Dermis blood vessel endothelial cell (primary cell): ENCODE measurements at places on chromosomes 3 and 15. TPM values are rescaled to one million over a fixed set of nuclear protein-coding genes. Genes with fewer than 3 reads are reported as not detected.

Gene ACTC1
- total RNA-seq = not detected in 2 replicates

Gene C3orf22
- not detected in 2 replicates for total RNA-seq

Gene MOBP
- 0.19 TPM in 1 of 2 replicates, not detected in the other for total RNA-seq

- no peak for DNase-seq
Observed at GRCh38 chr15:90365414-90366055, 13.5 kb downstream of the ZNF774 start.

- no peak for DNase-seq
Observed at GRCh38 chr3:64438812-64439211, 213.5 kb upstream of the PRICKLE2 start.

Gene FBXO40
- total RNA-seq = not detected in 2 replicates

DNA sequence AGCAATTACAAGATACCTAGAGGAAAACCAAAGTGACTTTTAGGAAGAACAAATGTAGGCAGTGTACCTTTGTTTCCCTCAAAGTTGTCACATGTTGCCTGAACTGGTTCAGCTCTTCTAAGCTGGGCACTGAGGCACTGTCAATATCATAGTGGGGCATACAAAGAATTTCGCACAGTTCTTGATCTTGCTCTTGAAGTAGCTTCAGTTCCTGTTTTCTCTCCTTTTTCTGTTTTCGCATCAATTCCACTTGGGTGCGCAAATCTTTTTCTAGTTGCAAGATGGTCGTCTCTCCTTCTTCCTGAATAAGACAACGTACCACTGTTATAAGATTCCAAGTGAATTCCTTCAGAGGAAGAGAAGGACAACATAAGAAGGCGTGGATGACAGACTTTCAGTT, 12.7 kb downstream of the PRC1 start:
- DNase-seq = no peak

DNA sequence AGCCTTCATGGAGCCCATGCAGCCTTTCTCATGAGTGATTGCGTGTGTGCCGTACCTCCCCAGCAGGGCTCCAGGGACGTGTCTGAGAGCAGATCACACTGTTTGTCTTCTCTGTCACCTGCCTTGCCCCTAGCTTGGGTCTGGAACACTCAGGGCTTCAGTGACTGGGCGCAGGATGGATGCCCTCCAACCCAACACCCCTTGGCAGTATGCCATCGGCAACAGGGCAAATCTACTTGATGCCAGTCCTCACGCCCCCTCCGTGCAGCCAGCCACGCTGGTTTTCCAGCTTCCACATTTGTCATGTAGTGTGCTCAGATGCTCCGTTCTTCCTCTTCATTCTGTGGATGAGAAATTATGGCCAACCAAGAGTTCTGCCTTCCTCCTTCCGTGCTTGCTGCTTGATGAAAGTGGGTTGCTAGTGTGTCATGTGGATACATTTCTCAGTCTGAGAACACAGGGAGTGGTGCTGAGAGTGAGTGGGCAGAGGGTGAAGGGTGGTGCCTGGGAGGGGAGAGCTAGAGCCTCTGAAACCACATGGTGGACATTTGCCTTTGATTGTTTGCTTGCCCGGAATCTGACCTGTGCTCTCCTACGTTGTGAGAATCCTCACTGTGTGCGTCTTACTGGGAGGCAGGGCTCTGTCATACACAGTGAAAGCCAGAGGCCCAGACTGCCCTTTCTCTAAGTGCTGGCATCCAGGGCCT, 97.2 kb downstream of the FAM43A start:
- no peak for DNase-seq

Gene SUSD5
- total RNA-seq = 1.7 and 2.3 TPM in 2 replicates

Gene EHD4
- 84.4 and 128 TPM in 2 replicates for total RNA-seq

DNA sequence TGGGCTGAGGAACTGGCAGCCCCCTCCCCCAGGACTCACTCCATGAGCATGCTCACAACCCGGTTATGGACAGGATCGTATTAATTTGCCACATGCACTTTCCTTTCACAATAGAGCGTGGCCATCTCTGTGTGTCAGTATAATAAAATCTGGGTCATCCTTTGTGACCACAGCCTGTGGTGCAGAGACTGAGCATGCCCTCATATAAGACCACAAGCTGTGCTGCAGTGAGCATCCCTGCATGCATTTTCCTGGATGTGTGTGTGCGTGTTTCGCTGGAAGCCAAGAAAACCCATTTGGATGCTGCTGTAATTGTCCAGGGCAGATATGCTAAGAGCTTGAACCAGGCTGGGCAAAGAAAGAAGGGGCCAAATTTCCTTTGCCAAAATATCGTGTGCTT, 39.7 kb downstream of the CYP11A1 start:
- DNase-seq = no peak

Gene CCR1
- total RNA-seq = not detected in 2 replicates

- peak; percentile 26 for DNase-seq
Observed at GRCh38 chr3:32816439-32817256, 1.1 kb upstream of the TRIM71 start.

- DNase-seq = no peak
Observed at GRCh38 chr3:189792046-189792929, 161.1 kb downstream of the TP63 start.

GRCh38 chr15:70385052-70385451, 287.3 kb upstream of the TLE3 start:
- no peak for DNase-seq
